ENCODE measurements at places on chromosomes 5 and 9.

DNA sequence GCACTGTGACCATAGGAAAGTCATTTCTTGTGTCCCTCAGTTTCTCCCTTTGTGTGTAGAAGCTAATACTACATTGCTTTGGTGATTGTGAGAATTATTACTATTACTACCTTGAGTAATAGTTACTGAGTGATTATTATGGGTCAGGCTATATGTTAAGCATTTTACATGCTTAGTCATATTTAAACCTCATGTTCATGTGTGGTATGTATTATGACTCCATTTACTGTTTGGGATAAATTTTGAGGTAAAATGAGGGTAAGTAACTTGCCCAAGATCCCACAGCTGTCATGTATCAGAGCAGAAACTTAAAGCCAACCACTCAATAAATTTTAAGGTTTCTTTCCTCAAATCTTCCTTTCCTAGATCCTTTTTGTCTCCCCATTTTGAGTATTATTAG, 28.3 kb downstream of the SLF1 start:
- DNase-seq = no peak

DNA sequence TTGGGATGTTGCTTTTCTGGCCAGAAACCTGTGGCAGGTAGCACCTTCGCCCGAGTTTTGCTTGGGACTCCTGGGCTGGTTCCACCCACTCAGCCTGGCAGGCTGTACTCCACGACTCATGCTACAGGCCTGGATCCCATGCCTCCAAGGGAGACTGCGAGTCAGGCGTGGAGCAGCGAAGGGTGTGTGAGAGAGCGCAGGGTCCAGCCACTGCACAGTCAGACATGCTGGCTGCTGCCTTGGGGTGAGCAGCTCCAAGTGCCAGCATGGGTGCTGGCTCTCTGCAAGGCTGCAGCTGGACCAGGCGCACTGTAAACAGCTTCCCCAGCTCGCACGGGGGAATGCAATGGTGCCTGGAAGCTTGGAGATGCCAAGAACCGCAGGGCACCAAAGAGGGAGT, 249.6 kb upstream of the EDIL3 start:
- DNase-seq = no peak

- DNase-seq = no peak
Observed at GRCh38 chr9:127684576-127684975, 22.2 kb upstream of the CFAP157 start.

DNA sequence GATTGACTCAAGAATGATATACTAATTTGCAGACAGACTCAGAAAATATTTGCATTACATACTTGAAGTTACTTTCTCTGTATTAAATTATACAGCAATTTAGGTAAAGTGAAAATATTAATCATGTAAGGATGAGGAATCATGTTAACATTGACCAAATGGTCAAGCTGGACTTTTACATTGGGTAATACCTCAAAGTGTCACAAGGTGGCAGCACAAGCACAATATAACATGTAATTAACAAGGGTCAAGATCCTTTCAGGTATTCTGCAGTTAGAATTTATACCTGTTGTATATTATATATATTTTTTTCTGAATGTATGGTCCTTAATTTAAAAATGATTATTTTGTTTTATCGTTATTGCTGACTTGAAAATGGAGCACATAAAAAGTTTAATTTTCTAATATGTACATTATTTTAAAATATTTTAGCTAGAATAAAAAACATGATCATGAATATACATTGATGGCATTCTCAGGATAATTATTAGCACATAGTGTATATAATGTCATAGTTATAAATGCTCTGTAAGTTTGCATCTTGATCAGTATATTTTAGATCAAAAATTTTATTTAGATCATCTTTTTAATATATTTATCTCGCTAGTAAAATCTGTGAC, 8.6 kb downstream of the HAPLN1 start:
- no peak for DNase-seq

- DNase-seq = no peak
Observed at GRCh38 chr5:73274881-73275663, 102.1 kb downstream of the TMEM174 start.

GRCh38 chr9:7033076-7034045, 275.6 kb downstream of the KDM4C start:
- DNase-seq = no peak

- no peak for DNase-seq
Observed at GRCh38 chr5:45109062-45109461, 300.3 kb downstream of the MRPS30 start.

DNA sequence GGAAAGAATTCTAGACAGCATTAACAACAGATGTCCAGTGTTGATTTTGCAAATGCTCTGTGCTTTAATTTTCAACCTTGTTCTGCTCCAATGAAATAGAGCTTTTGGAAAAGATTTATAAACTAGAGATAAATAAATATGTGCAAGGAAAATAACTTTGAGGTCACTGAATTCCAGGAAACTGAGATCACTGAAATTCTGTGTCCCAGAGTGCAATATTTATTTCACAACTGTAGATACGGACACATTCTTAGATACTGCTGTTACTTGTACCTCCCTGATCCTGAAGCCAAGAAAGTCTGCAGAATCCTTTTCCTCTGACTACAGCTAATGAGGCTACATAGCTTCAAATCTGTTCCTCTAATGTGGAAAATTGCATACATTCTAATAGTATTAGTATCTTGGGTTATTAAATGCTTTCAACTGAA, 222.9 kb downstream of the DOCK8 start:
- DNase-seq = no peak

GRCh38 chr5:129459777-129460671, at the start of gene ADAMTS19:
Gene ADAMTS19, plus strand, starts transcription at chr5:129460298. Its CDS starts 94 bp downstream, at chr5:129460392.
- no peak for DNase-seq

DNA sequence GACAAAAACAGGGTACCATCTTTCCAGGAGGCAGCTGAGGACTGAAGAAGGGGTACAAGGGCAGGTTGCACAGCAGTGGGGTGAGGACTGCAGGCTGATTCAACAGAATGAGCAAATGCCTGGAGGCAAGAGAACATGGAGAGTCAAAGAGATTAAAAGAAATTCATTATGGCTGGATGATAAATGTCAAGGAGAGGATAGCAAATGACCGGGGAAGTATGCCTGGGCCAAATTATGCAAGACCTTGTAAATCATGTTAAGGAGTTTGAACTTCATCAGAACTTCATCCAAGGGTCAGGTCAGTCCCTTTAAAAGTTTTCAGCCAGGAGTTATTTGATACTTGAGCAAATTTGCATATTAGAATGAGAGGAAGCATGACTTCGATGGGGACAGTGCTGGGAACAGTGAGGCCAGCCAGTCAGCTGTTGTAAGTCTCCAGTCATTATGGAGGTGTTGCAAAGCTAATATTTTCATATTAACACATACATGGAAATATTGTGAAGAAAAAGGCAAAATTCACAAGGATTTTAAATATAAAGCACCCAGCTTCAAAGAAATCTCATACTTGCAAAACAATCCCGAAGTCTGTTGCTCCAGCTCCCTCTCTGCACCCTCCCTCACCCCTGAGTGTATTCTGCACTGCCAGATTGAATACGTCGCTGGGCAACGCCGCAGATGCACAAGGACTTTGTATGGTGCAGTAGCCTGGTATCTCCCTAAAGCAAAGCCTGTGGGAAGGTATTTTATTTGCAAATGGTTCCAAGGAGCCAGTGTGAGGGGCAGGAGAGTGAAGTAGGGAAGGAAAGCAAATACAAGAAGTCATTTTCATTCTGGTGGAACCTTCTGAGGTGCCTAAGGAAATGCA, 509.8 kb upstream of the TLE4 start:
- no peak for DNase-seq

DNA sequence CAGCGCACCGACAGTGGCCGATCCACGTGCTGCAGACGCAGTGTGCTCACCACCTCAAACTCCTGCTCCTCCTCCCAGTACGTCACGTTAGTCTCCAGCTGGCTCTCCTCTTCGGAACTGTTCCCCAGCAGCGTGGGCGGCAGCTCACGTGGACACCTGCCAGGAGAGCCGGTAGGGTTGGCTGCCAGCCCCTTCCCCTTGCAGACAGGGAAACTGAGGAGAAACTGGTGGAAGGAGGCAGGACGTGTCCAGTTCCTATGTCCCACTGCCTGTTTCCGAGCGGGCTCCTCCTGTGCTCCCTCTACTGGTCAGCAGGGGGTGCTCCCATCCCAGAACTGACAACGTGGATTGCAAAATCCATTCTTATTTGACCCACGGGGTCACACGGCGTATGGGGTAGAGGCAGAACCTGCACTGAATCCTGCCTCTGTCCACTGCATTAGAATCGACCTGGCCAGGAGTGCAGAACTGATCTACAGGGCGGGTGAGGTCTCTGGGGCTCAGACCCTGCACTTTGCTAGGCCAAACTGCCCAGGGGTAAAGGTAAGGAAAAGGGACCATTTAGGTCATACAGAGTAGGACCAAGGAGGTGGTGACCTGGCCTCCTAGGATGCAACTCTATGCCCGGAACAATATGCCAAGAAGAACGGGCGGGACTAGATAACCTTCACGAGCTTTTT, 25.7 kb downstream of the PDGFRB start:
- peak; percentile 46 for DNase-seq

- DNase-seq = no peak
Observed at GRCh38 chr9:82721593-82721992, 341.3 kb downstream of the RASEF start.

- no peak for DNase-seq
Observed at GRCh38 chr9:109408759-109409462, 88.1 kb upstream of the EPB41L4B start.

- DNase-seq = no peak
Observed at GRCh38 chr5:38595132-38595745, 38.8 kb upstream of the LIFR start.

- DNase-seq = no peak
Observed at GRCh38 chr5:135508496-135509005, 27.2 kb downstream of the NEUROG1 start.

GRCh38 chr5:124783794-124784193, 37.4 kb upstream of the ZNF608 start:
- no peak for DNase-seq

GRCh38 chr5:558871-559503, 34.7 kb upstream of the SLC9A3 start:
- no peak for DNase-seq

DNA sequence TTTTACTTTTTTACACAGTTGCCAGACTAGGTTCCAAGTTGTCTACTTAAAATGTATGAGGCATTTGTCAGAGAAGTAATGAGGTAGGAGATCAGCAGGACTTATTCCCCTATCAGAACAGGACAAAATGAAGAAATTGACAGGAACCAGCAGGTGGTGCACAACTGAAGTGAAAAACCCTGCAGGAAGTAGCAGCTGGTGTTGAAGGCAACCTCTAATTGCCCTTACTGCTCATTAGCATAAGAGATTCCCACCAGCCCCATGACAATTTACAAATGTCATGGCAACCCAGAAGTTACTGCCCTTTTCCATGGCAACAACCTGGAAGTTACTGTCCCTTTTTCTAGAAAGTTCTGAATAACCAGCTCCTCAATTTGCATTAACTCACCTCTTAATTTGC, 5.4 kb downstream of the PCDHB15 start:
- DNase-seq = no peak

GRCh38 chr5:65811885-65812284, 89.9 kb downstream of the NLN start:
- DNase-seq = no peak

DNA sequence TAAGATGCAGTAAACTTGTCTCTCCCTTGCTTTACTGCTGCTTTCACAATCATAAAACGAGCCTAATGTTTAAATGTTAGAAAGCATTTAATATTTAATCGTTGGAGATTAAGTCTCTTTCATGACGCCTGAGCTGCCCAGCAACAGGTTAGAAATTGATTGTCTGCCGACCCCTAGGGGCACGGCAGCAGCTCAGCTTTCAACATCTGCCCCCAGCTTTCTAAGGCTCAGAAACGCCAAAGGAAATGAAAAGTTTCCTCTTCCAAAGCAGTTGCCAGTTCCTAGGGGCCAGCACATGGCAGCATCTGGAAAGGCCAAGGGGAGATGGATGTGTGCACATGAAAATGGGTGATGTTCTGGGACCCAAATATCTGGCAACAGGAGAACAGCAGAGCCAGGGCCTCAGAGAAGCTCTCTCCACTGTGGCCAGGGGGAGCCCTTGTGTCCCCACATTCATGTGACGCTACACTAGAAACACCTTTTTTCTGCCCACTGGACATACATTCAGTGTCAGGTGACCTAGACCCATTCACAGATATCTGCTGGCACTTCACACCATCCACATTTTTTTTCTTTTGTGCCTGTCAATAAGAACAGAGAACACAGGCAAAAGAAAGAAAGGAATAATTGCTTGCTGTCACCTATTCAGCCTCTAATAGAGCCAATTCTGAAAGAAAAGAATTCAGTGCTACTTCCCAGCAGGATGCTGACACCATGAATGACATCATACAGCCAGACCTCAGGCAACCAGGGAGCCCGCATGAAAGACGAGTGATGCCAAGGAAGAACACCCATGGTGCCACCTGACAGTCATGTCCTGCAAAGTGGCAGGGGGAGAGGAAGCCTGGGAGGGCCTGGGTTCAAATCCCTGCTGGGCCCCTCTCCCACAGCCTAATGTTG, 205.0 kb upstream of the TAS2R1 start:
- no peak for DNase-seq

DNA sequence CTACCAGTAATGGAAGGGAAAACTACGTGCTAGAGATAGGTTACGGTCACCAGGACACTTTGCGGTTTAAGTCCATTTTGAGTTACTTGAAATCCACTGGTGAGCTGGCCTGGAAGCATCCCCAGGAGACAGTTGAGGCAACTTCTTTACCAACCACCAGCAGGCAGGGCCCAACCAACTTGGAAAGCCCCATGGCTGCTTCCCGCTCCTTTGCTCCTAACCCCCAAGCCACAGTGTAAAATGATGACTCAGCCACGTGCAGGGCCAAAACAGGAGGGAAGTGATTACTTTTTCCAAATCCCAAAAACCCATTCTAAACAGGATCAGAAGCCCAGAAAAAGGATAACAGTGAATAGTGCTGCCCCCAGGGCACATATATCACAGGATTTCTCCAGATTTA, 87.4 kb downstream of the PAX5 start:
- no peak for DNase-seq

GRCh38 chr5:38607930-38608564, 51.6 kb upstream of the LIFR start:
- no peak for DNase-seq
